ENCODE measurements at places on chromosomes 7 and 10. TPM values are rescaled to one million over a fixed set of nuclear protein-coding genes. Genes with fewer than 3 reads are reported as not detected.

DNA sequence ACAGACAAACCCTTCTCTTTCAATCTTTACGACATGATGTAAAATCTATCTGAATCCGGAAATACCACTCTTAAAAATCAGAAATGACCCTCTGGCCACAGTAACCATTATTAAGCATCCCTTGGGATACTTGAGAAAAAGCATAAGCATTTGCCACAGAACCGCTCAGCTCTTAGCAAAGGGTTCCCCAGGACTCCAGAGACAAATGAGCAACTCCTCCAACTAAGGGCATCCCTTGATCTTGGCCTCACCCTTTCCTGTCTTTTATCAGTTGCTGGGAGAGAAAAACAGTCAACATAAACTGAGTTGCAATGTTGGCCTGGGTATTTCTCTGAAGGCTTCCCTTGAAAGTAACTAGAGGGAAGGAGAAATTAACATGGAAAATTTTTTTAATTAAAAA, 3.5 kb downstream of the PDLIM1 start:
- ATAC-seq = no peak

GRCh38 chr10:97298223-97298571, 5.8 kb upstream of the ARHGAP19 start:
- ATAC-seq = no peak

- no peak for ATAC-seq
These were observed 194.7 kb downstream of the FGFR2 start for GRCh38 chr10:121403527-121403926.

GRCh38 chr10:90470966-90471365, 386.9 kb downstream of the HTR7 start:
- no peak for ATAC-seq

- ATAC-seq = peak; percentile 64
These were observed 23.1 kb downstream of the SHH start for GRCh38 chr7:155789001-155789725.

- no peak for ATAC-seq
These were observed 233.1 kb upstream of the PFKP start for GRCh38 chr10:2834214-2834613.

DNA sequence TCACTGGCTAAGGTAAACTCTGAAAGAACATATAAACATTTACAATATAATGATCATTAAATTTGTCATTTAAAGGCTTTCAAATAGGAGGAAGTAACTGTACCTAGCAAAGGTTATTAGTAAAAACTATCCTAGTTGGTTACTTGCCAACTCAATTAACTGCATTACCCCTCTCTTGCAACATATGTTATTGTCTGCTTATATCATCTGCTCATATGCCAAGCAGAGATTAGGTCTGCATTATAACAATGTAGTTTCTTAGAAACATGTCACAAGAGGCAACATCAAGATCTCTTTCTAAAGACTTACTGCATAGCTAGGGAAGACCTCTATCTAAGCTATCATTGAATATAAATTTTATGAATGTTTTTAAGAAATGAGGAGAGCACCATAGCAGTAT, 132.5 kb downstream of the RELN start:
- no peak for ATAC-seq

DNA sequence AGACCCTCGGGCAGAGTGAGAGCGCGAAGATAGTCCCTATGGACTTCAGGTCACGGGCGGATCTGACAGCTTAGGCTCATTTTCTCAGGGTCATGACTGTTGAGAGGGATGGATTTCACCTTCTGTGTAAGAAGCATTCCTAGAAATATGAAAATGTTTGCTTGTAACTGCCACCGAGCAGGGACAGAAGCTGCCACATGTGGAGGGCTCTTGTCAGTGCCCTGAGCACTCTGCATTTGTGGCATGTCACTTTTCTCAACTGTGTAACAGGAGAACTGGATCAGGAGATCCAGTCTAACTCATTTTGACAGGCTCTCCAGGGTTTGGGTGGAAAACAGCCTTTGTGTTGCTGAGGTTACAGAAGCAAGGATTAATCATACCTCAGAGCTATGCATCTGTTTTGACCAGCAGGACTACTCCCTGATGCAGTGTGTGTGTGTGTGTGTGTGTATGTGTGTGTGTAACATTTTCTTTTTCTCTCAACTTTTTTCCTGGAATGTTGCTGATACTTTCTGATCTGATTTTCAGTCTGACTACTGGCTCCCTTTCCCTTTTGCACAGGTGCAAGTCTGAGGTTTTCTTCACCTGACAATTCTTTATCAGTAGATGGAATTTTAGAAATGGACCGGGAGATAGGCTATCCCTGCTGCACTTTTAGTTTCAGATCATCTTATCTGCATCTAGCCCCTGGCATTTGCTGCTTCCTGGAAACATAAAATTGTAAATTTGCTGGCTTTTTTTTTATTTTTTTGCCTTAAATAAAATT, 183.3 kb downstream of the STK31 start:
- no peak for ATAC-seq

Gene MUC12
- total RNA-seq = 0.16 TPM

- peak; percentile 47 for ATAC-seq
These were observed 669 bp downstream of the PI4K2A start for GRCh38 chr10:97640868-97641811.

DNA sequence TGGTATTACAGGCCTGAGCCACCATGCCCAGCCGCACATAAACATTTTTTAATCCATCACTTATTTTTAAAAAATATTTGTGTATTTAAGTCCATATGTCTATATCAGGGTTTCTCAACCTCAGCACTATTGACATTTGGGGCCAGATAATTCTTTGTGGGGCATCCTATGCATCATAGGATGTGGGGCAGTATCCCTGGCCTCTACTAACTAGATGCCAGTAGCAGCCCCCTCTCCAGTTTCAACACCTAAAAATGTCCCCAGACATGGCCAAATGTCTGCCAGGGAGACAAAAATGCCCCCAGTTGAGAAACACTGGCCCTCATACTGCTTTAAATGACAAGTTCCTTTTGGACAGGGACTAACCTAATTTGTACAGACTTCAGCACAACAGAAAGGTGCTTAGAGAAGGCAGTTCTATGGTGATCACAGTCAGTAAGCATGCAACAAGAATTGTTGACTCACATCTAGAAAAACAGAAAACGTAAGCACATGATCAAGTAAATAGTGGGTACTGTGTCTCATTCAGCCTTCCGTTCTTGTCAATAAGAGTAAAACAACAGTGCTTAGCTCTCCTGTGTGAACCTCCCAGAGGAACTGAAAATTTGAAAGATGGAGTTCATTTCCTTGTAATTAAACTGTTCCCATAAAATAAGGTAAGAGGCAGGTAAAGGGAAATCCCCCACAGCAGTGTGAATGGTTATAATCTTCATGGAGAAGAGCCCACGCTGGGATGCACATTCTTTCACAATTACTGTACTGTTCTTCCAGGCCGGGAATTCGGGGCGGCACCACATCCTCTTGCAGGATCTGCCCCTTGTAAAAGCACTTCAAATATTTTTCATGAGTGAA, 17.3 kb upstream of the ADRB1 start:
- peak; percentile 48 for ATAC-seq

- ATAC-seq = peak; percentile 71
These were observed 277.6 kb downstream of the REEP3 start for GRCh38 chr10:63798599-63799498.

Gene FAM53B
- total RNA-seq = 24.9 TPM

Gene TM9SF3
- total RNA-seq = 60.7 TPM

Gene AKR1C4
- not detected for total RNA-seq

Gene ICA1
- 9.4 TPM for total RNA-seq

DNA sequence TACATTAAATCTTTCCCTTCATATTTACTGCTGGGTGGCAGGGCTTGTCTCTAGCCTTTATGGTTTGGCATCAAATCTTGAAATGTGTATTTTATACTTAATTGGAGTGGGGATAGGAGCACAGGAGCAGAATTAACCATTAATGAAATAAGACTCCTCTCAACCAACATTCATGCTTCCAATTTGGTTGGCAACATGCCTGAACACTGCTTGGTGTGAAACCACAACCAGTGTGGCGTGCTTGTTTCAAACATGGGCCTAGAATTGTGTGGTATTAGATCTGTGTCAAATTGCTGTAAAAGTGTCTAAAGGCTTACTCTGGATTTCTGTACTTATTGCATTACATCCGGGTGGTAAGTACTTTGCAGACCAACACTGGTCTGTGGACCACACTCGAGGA, 25.1 kb upstream of the VPS41 start:
- no peak for ATAC-seq

GRCh38 chr10:56596257-56596656, 235.2 kb upstream of the ZWINT start:
- ATAC-seq = no peak

GRCh38 chr7:101241015-101241363, 3.4 kb upstream of the CLDN15 start:
- ATAC-seq = no peak

DNA sequence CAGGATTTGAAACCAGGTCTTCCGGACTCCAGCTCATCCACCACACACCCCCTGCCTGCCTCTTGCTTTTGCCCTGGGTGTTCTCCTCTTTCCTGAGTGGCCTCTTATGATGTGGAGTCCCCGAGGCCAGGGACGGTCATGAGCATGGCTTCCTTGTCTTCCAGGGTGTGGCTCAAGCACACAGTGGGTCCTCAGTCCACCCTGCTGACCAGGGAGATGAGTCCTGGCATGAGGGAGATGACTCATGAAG, 32.8 kb downstream of the DNAJB12 start:
- ATAC-seq = peak; percentile 59

DNA sequence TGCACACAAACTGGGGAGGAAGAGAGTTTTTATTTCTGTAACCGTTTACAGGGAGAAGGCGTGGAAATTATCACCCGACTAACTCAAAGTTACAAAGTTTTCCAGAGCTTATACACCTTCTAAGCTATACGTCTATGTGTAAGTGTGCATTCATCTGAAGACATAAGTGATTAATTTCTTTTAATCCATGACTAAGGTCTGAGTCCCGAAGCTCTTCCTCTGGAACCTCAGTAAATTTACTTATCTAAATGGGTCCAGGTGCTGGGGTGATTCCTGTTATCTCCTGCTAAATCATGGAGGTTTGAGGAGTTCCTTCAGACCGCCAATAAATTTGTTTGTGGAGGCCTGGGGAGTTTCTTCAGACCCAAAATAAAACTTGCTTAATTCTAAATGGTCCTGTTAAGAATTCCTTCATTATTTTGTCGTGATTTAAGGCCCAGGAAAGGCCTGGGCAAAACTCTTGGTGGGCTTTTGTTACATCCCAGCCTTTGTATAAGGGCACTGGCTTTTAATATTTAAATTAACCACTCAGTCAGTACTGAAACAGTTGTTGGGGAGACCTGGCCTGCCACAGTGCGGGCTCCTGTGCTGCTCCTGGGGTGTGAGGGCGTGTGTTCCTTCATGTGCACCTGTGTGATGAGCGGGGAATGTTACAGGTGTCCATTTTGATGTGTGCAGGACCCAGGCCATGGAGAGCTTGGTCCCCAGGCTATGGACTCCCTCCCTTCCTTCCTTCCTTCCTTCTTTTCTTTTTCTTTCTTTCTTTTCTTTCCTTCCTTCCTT, 5.8 kb upstream of the METTL27 start:
- no peak for ATAC-seq

Gene SEC61A2
- total RNA-seq = 2.8 TPM

GRCh38 chr7:13990984-13991790, 1.7 kb upstream of the ETV1 start:
- ATAC-seq = peak; percentile 100

GRCh38 chr10:24439935-24440334, 231.0 kb downstream of the KIAA1217 start:
- no peak for ATAC-seq

Gene BHLHA15
- 0.76 TPM for total RNA-seq

GRCh38 chr7:25117226-25118047, 7.6 kb downstream of the CYCS start:
- ATAC-seq = no peak

GRCh38 chr10:60358282-60358681, 31.4 kb downstream of the ANK3 start:
- no peak for ATAC-seq

DNA sequence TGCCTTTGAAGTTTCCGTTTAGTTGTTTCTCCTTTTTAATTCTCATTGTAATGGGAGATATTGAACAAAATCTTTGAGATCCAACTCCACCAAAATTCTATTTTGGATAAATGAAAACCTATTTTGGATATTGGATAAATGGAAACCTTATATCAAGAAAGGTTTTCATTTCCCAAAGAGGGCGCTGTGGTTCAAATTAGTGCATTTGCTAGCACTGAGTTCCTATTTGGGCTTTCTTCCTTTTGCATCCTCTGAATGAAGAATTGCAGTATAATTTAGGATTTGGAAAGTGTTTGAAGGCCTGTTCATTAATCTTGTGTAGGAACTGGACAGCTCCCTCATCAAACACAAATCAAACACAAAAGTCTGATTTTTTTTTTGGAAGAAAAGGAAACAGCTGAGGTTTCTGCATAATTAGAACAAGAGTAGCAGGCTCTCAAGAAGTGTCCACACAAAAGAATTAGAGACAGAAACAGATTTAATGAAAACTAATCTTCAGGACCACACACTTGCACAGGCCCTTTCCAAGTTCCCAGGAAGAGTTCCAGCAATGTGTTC, 80.8 kb upstream of the KLF14 start:
- ATAC-seq = no peak

Gene NPC1L1
- not detected for total RNA-seq

Gene PCLO
- 4.4 TPM for total RNA-seq

DNA sequence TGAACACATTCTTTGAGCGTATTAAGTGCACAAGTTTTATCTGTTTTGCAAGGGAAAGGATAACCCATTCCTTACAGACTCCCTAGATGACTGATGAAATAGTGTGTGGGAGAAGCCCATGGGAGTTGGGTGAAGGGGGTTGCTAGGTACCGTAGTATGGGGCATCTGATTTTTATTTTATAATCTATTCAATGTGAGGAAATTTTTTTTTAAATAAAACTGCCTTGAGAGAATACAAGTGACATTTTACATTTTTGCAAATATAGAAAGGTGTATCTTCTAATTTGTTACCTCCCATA, 1.4 kb downstream of the BTAF1 start:
- no peak for ATAC-seq

Gene SLC26A3
- total RNA-seq = 0.44 TPM

DNA sequence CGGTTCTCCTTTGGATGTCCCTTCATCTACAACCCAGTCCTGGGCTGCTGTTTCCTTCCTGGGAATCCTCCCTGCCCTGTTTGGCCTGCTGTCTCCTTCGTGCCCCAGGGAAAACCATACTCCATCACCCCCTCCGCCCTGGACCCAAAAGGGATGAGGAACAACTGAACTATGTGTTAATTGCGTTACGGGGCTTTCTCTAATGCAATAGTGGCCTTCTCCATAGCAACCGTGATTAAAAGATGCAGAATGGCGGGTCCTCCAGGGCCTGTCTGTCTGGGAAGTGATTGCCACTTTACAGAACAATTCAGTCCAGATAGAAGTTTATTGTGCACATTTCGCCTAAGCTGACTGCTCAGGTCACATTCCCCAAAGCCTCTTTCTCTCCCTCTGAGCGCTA, 112.0 kb upstream of the FGFR2 start:
- no peak for ATAC-seq

DNA sequence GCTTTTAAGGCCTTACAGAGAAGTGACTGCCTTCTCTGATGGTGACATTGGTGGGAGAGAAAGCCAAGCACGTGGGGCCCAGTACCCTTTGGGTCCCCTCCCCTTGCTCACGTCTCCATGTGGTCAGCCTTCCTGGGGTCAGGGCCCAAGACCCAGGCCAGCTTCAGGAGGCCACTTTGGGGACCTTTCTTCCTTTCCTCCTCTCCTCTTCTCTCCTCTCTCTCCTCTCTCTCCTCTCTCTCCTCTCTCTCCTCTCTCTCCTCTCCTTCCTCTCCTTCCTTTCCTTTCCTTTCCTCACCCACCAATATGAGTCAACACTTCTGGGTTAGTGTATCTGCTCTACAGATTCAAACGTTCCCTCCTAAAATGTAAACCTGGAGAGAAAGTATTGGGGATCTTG, 96.9 kb upstream of the AGK start:
- ATAC-seq = no peak

Gene COL28A1
- total RNA-seq = 0.16 TPM

Gene MPP7
- 53.6 TPM for total RNA-seq

- ATAC-seq = no peak
These were observed 1018.6 kb upstream of the LRRTM3 start for GRCh38 chr10:65907199-65907712.

Gene KCNH2
- 0.20 TPM for total RNA-seq
